ENCODE measurements at places on chromosomes 5 and 9. TPM values are rescaled to one million over a fixed set of nuclear protein-coding genes. Genes with fewer than 3 reads are reported as not detected.
A peak's percentile ranks its signal among the peaks of the same experiment; 100 is the strongest.

DNA sequence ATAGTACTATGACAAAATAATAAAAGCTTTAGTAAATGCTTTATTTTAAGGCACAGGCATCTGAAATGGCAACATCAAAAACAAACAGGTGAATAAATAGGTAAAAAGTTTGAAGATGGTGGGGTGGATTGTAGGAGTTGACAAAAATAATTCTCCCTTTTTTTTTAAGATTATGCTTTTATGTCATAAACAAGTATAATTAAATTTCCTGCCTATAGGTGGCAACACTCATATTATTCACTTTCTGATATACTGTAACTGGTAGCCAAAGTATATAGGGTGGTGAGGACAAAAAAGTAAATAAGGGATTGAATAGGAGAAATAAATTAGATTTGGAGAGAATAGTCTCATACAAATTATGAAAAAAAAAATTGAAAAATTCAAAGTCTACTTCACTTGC is 120.0 kb upstream of the ACOT12 start:
- no peak for DNase-seq

GRCh38 chr9:133135146-133135745 is 14.2 kb upstream of the RALGDS start:
- peak; percentile 94 for DNase-seq

- no peak for DNase-seq
Measured at GRCh38 chr5:172659909-172660628, 19.0 kb downstream of the NEURL1B start.

DNA sequence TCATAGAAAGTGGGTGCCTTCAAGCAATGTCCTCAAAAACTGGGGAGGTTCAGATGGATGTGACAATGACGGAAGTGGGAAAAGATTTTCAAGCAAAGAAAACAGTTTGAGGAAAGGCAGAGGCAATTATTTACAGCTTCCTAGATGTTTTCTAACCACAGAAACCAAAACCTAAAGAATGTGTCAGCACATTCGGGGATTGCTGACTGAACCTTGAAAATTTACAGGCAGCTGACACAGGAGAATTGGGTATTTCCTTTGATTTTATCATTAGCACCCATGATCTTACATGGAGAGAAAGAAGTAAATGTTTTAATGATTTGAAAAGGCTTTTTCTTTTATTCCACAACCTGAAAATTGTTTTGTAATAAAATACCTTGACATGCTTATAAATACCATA is 369.0 kb downstream of the ACTL7B start:
- no peak for DNase-seq

- DNase-seq: no peak
Measured at GRCh38 chr5:53934151-53934820, 373.8 kb downstream of the NDUFS4 start.

- peak; percentile 55 for DNase-seq
Measured at GRCh38 chr9:136666372-136667213, 3.9 kb downstream of the EGFL7 start.

DNA sequence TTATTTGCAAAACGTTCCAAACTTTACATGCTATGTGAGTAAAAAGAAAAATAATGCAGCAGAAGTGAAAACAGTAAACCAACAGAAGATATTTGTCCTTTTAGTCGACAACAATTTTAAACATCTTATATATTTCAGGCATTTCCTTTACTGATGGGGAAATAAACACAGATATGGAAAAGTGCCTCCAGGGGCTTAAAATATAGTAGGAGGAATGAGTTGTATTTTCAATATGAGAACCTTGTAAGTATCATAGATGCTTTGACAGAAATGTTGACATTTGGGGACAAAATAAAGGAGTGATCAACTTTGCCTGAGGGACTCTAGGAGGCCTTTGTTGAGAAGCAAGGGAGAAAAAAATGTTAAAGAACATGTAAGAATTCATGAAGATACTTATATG is 1043.5 kb downstream of the CDH12 start:
- DNase-seq: no peak

GRCh38 chr5:11234501-11234911 is 473.5 kb upstream of the DAP start:
- no peak for DNase-seq

DNA sequence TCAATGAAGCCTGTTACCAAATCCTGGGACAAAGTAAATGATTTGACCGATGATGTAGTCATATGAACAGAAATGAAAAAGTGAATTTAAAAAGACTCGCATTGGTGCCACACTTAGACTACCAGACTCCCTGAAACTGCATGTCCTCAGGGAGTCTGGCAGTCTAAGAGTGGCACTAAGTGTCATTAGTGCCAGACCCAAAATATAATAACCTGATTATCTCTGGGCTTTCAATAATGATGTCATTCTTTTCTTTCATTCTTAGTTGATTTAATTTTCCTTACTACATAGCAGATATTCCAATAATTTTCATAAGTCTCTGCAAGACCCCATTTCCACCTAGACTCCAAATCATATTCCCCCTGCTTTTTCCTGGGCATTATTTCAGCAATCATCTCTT is 59.0 kb downstream of the OR2K2 start:
- DNase-seq: no peak

DNA sequence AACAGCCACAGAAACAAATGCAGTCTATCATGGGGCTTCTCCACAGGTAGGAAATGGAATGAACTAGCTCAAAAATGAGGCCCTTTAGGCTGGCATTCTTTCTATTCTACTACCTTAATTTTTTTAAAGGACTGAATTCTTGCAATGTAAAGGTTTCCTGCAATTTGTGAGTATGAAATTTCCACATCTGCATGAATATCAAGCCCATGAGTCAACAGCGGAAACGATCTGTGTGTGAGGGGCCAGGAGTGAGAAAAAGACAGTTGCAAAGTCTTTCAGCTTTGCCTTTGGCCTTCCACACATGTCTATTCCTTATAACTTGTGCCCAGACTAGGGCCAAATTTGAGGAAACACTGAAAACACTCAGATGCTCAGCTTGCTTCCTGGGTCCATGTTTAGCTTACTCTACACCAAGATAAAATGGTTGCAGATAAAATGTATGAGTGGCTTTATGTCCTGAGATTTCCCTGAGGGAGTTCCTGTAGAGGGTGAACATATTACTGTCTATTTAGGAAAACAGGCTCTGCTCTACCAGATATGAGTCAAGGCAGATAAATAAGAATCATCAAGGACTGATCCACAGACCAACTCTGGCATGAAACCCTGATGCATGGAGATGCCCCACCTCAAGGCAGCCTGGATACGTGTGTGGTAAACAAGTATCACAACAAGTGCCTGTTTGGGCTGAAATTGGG is 46.5 kb downstream of the RETREG1 start:
- no peak for DNase-seq

GRCh38 chr9:117395151-117395650 is 19.7 kb downstream of the ASTN2 start:
- DNase-seq: no peak

DNA sequence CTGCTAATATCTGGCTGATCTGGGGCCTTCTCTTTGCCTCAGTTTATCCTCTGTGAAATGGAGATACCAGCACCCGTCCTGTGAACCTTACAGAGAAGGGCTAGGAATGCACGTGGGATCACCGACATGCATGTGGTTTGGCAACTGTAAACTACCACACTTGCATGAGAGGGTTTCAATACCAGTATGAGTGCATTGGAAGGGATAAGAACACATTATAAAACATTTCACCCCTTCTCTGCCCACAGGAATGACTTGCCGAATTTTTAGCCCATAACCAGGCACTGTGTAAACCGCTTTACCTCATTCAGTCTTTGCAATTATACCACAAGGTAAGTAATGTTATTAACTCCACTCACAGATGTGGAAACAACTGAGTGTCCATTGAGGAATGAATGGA is 8.9 kb upstream of the RAB14 start:
- DNase-seq: no peak

- DNase-seq: no peak
Measured at GRCh38 chr9:93541005-93541404, 35.4 kb upstream of the PHF2 start.

DNA sequence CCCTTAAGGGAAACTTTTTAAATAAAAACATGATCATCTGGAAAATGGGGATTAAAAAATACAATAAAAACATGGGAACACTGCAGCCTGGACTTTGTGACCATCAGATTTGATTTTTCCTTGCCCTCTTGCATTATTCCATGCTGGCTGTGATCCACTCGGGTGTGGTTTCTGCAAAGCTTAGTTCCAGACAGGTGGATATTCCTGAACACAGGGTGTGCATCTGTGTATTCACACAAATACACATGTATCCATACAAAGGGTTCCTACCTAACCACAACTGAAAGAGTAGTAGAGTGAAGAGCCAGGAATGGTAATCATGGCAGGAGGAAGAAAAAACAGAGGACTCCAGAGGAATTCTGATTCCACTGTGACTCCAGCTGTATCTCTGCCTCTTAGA is 178.2 kb downstream of the PAM start:
- DNase-seq: no peak

- peak; percentile 9 for DNase-seq
Measured at GRCh38 chr5:35198075-35198474, 32.2 kb downstream of the PRLR start.

GRCh38 chr5:113572716-113573115 is 59.2 kb downstream of the YTHDC2 start:
- no peak for DNase-seq

GRCh38 chr5:14983666-14984441 is 112.3 kb upstream of the ANKH start:
- no peak for DNase-seq

- DNase-seq: no peak
Measured at GRCh38 chr5:43638546-43638945, 35.6 kb downstream of the NNT start.

- DNase-seq: no peak
Measured at GRCh38 chr5:81402192-81402930, 8.4 kb upstream of the ACOT12 start.

DNA sequence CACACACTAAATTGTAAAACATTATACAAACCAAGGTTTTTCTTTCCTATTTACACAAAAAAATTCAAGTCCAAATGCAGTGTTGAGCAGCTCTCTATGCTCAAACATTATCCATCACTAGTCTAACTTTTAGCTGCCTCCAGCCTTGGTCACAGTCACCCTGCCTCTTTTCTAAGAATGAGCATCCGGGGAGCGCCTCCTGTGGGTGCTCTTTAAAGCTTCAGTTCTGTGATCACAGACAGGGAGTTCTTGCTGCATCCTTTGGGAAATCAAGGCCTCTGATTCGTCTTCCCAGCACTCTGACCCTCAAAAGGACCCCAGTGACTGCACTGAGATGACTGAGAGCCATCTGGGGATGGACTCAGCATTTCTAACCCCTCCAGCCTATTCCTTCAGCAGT is 289.6 kb downstream of the SEC61B start:
- DNase-seq: no peak

GRCh38 chr5:123753937-123754891 is 242.2 kb downstream of the CSNK1G3 start:
- DNase-seq: no peak

DNA sequence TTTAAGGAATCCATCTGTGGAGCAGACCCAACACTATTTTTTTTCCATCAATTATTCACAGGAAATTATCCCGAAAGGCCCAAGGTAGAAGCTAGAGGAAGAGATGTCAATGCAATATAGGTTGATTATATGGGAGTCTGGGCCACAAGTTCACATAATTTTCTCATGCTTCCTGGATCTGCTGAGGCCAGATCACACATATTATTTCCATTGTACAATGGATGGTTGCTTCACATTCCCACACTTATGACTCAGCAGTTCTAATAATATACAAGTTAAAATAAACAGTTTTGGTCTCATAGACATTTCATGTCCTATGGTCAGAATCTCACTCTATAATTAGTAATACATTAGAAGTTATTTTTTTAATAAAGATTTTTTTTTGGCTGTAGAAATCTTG is 66.0 kb upstream of the PTPRD start:
- DNase-seq: no peak

DNA sequence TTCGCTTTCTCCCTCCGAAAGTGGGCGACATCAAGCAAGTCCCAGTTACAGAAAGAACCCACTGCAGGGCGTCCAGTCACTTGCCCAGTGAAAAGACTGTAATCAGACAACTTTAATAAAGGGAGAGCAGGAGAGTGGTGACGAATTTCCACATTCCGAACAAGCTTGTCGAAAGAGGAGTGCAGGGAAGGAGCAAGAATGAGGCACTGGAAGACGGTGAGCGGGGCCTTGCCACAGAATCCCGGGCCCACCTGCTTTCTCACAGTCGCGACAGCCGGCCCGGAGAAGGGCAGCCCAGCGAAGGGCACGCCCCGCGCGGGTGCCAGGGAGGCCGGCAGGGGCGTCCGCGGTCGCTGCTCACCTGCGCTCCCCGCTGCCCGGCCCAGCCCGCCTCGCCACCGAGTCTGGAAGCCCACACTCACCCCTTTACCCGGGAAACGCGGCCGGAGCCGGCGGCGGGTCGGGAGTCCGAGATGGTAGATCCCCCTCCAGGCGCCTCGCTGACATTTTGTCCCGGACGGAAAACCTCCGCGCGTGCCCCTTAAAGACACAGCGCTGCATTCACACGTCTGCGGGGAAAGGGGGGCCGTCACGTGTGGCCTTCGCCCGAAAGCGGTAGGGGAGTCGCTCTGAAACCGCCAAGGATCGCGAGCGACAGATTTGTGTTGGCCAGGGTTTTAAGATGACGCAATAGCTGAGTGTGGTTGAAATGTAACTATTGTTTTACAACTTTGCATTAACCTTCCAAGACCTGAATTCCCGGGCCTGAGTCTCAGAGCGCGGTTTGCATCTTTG is at the start of gene ZBED3:
ZBED3 (minus strand) TSS at position 597 of the 795 bp plus-strand sequence. CDS start 9,407 bp downstream, outside the sequence.
- peak; percentile 43 for DNase-seq

DNA sequence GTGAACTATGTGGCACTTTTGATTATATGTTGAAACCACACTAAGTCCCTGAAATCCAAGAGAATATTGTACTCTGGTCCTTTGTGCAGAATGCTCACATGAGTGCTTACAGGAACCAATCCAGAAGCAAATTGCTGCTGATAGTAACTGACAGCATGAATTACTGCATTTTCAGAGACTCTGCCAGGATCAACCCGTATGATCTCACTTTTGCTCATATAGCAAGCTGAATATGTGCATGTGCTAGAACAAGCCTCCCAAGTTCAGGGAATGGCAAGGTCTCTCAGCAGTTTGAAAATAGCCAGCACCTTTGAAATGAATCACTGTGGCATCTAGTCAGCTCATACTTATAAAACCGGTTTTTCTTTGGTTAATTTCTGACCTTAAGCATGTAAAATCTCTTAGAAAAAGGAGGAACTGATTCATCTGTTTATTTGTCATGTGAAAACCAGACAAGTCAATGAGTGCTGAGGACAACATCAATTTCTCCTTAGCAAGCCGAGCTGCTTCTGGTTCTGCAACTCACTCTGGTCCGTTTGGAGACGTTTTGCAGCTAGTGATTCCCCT is 215.7 kb upstream of the ELL2 start:
- DNase-seq: no peak

Gene GCNT1
- 6.3 TPM for total RNA-seq

Gene MLANA
- total RNA-seq: not detected

Gene LPCAT1
- total RNA-seq: 26.3 TPM

Gene INSL6
- not detected for total RNA-seq

Gene ASS1
- 2.3 TPM for total RNA-seq

Gene SPATA31D4
- total RNA-seq: not detected

Gene LMX1B
- under 0.01 TPM for total RNA-seq

Gene IFNA21
- not detected for total RNA-seq

Gene FSTL4
- total RNA-seq: 0.25 TPM

Gene ECSCR
- 421 TPM for total RNA-seq

Gene IL17B
- not detected for total RNA-seq

Gene GDNF
- total RNA-seq: not detected

Gene PCDHAC2
- total RNA-seq: 0.13 TPM

Measured in dermis microvascular lymphatic vessel endothelial cell (primary cell).